ENCODE measurements at places on chromosomes 13 and 19.
A peak's percentile ranks its signal among the peaks of the same experiment; 100 is the strongest.

- no peak for DNase-seq
These were observed 1.2 kb downstream of the VASP start for GRCh38 chr19:45508417-45508860.

- no peak for DNase-seq
These were observed 212.8 kb downstream of the ENOX1 start for GRCh38 chr13:43573802-43574514.

GRCh38 chr19:19305696-19306095 is 14.6 kb downstream of the SUGP1 start:
- DNase-seq: no peak

DNA sequence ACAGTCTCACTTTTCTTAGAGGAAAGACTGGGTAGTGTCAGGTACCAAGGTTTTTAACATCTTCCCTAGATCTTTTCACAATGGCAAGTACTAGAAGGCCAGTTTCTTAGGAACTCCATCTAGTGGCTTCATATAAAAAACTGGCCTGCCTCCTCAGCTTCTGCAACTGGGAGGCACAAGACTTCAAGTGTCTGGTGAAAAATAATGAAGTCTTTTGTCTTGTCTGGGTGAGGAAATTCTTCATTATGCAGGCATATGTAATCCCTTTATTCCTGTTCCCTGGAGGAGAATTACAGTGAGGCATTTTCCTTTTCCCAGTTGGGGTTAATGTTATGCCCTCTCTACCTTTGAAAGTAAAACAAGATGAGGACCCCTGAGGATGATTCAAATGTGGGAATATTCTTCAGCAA is 300.5 kb downstream of the NALCN start:
- DNase-seq: peak; percentile 65

DNA sequence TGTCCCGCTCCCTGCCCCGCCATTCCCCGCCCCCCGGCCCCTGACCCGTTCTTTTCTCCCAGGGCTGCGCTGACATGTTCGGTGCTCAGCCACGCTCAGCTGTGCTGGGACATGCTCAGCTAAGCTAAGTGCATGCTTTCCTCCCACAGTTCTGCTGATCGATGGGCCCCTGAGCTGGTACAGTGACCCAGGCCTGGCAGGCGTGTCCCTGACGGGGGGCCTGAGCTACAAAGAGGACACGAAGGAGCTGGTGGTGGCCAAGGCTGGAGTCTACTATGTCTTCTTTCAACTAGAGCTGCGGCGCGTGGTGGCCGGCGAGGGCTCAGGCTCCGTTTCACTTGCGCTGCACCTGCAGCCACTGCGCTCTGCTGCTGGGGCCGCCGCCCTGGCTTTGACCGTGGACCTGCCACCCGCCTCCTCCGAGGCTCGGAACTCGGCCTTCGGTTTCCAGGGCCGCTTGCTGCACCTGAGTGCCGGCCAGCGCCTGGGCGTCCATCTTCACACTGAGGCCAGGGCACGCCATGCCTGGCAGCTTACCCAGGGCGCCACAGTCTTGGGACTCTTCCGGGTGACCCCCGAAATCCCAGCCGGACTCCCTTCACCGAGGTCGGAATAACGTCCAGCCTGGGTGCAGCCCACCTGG is 3.7 kb downstream of the TNFSF9 start:
- no peak for DNase-seq

- DNase-seq: peak; percentile 19
These were observed 16.0 kb upstream of the MRI1 start for GRCh38 chr19:13748169-13748828.

- DNase-seq: no peak
These were observed 13.7 kb downstream of the LMTK3 start for GRCh38 chr19:48497728-48498594.

DNA sequence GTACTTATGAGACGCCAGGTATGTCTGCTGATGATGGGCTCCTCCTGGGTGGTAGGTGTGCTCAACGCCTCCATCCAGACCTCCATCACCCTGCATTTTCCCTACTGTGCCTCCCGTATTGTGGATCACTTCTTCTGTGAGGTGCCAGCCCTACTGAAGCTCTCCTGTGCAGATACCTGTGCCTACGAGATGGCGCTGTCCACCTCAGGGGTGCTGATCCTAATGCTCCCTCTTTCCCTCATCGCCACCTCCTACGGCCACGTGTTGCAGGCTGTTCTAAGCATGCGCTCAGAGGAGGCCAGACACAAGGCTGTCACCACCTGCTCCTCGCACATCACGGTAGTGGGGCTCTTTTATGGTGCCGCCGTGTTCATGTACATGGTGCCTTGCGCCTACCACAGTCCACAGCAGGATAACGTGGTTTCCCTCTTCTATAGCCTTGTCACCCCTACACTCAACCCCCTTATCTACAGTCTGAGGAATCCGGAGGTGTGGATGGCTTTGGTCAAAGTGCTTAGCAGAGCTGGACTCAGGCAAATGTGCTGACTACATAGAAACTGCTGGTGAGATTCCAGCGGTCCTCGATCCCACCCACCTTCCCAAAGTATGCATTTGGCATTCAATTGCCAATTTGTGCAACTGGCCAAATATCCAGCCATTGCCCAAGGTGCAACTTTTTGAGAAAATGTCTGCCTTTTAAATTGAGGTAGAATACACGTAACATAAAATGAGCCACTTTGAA is 10.2 kb downstream of the OR2Z1 start:
- no peak for DNase-seq

- DNase-seq: no peak
These were observed 38.4 kb downstream of the ACTN4 start for GRCh38 chr19:38685666-38686529.

GRCh38 chr13:44540761-44541434 is 35.2 kb downstream of the TSC22D1 start:
- no peak for DNase-seq

- peak; percentile 23 for DNase-seq
These were observed 89.3 kb downstream of the TM9SF2 start for GRCh38 chr13:99590519-99591011.

GRCh38 chr13:22009500-22009899 is 338.6 kb downstream of the FGF9 start:
- DNase-seq: no peak

DNA sequence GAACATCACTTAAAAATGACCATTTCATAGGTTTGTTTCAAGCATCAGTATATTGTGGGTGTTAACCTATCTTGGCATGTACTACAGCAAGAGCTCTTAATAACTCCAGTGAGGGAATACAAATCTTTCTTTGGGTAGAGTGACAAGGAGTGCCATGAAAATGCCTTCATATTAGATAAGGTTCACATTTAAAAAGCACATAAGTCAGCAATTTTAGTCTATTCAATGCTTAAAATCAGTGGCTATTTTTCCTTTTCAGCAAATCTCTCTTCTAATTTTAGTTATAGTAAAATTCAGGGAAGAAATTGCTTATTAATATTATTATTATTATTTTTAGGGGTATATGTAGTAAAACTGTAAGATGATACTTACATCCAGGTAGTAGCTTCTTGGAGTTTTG is 291.1 kb downstream of the GPC6 start:
- no peak for DNase-seq

- no peak for DNase-seq
These were observed 2293.3 kb downstream of the PCDH9 start for GRCh38 chr13:64936879-64937278.

DNA sequence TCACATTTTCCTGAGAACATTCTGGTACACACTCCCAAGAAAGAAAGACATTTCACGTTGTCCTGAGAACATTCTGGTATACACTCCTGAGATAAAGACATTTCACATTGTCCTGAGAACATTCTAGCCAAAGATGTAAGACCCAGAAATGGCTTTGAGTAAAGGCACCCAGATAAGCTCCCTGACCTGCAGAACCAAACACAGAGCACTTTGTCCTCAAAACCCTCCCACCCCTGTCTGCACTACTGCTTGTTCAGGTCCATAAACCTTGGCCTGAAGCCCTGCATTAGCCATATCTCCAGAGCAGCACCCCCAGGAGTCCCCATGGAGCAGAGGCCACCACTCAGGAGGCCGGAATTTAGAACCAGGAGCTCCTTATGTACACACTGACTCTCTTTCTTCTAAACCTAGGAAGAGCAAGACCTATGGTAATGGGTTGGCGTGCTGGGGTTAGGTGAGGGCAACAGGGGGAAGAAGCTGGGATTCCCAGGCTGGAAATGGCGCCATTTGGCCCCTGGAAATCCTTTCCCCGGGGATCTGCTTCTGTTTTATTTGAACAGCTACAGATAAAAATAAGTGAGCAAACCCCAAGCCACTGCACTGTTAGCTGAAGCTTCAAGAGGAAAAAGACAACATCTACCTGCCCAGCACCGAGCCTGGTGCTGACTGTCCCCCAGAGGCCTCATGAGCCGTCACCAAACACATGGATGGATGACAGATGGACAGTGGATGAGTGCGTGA is 13.7 kb downstream of the GAS6 start:
- DNase-seq: no peak

- DNase-seq: no peak
These were observed 136.2 kb upstream of the RNF113B start for GRCh38 chr13:98313023-98313921.

DNA sequence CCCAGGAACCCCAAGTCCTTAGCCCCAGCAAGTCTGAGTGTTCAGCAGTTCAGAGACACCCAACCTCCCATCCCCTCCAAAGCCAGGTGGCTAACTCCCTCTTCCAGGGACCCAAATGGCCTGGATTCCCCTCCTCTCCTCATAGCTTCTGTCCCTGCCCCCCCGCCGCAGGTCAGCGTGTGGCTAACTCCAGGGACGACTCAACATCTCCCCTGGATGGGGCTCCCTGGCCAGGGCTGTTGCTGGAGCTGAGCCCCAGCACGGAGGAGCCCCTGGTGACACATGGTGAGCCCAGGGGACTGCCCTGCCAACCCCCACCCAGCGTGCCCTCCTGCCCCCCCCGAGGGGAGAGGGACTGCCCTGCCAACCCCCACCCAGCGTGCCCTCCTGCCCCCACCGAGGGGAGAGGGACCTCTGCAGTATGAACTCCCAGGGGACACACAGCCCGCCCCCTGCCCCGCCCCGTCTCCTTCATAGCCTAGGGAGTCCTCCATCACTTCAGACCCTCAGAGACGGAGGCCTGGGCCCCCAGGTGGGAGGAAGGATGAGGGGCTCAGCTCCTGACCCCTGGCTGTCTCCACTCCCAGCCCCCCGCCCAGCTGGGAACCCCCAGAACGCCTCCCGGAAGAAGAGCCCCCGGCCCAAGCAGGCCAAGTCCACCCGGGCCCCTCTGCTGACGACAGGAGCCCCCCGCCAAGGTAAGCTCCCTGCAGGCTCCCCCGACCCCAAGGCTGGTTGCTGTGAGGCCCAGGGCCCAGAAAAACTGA is 1.7 kb downstream of the SSC5D start:
- DNase-seq: no peak

GRCh38 chr13:98156259-98156658 is 13.4 kb downstream of the FARP1 start:
- no peak for DNase-seq

DNA sequence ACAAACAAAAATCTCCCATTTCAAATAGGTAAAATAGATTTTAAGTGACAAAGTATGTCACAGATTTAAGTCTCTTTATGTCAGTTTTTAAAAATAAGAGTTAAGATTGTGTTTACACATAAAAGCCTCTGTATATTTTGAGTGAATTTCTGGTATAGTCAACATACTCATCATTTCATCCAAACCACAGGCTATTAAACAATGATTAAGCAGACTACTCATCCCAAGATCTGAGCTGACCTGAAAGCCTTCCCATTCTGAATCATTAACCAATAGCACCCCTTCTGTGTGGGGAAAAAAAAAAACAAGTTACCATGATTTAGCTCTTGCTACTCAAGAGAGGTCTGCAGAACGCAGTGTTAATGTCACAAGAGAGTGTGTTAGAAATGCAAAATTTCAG is 284.4 kb upstream of the NBEA start:
- DNase-seq: peak; percentile 5

DNA sequence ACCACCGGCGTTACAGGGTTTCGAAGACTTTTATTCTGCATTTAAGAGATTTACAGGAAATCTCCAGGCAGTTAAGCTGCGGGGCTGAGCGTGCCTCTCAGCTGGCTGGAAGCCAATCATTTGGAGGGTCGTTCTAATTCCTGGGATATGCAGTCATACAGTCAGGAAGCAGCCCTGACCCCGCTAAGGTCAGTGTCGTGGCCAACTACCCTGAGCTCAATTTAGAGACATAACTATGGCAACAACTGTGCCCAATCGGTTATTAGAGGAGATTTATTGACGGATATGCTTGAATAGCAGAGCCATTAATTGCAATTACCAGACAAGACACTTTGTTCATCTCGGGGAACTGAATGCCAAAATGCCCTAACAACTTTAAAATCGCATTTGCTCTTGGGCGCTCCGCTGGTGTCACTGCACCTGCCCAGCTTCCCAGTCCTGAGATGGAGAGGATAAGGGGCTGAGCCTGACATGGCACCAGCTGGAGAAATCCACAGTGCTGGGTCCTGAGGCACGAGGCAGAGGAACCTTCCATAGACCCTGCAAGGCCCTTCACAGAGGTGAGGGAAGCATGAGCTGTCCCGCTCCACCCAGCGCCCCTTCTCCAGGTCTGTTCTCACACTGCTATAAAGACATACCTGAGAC is 15.1 kb upstream of the ZNF507 start:
- DNase-seq: no peak

GRCh38 chr19:55113570-55114039 is 3.8 kb downstream of the PPP1R12C start:
- DNase-seq: peak; percentile 51

- peak; percentile 45 for DNase-seq
These were observed 27.1 kb downstream of the EDNRB start for GRCh38 chr13:77891486-77891885.

DNA sequence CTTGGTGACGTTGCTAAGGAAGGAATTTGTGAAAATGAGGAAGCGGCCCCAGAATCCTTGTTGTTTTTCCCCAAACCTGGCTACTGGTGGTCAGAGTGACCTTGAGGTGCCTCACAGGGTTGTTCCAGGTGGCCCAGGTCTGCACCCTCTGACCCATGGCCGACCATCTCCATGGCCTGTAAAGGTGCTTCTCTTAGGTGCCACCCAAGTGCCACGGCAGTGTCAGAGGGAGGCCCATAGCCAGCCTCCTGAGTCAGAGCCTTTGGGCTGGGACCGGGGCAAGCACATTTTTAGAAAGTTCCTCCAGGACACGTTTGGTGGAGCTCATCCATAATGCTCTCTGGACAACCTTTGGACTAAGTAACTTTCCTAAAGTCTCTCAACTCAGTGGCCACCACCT is 83.9 kb upstream of the IRS2 start:
- no peak for DNase-seq

DNA sequence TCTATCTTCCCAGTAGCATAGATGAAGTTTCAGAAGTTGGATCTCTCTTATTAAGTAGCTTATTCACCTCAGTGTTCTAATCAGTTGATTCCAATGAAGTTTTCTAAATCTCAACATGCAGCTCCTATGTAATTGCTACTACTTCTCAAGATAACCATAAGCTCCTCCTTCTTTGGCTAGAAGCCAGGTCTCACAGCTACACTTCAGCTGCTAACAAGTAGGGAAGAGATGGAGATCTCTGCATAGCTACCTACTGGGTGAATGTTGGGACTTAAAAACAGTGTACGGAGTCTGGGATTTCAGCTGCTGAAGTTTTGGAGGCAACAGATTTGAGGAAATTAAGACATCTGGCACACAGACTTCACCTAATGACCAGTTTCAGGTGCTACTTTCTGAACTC is 661.0 kb downstream of the SLITRK1 start:
- DNase-seq: no peak

GRCh38 chr19:35524181-35524837 is 3.8 kb downstream of the SBSN start:
- no peak for DNase-seq
